ENCODE measurements at places on chromosomes 5 and 9.
A peak's percentile ranks its signal among the peaks of the same experiment; 100 is the strongest.

GRCh38 chr9:123318961-123319421, 37.0 kb upstream of the CRB2 start:
- DNase-seq, result no peak

DNA sequence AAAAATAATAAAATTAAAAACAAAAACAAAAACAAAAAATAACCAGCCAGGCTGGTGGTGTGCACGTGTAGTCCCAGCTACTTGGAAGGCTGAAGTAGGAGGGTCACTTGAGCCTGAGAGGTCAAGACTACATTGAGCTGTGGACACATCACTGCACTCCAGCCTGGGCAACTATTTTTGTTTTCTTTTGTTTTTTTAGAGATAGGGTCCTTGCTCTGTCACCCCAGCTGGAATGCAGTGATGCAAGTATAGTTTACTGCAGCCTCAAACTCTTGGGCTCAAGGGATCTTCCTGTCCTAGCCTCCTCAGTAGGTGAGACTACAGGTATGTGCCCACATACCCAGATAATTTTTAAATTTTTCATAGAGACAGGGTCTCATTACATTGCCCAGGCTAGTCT, 80.6 kb downstream of the CEMIP2 start:
- DNase-seq, result no peak

GRCh38 chr5:106028314-106028713, 1642.4 kb downstream of the EFNA5 start:
- no peak for DNase-seq

GRCh38 chr9:79465156-79465555, 106.6 kb upstream of the TLE4 start:
- DNase-seq, result no peak

- DNase-seq, result no peak
These were observed 181.0 kb upstream of the PITX1 start for GRCh38 chr5:135214897-135215616.

- DNase-seq, result no peak
These were observed 9.0 kb downstream of the PSIP1 start for GRCh38 chr9:15501803-15502202.

GRCh38 chr5:132496631-132497487, 6.3 kb upstream of the IRF1 start:
- DNase-seq, result peak; percentile 65
